ENCODE measurements at places on chromosomes 12 and 14. TPM values are rescaled to one million over a fixed set of nuclear protein-coding genes. Genes with fewer than 3 reads are reported as not detected.

SELPLG gene
- polyA plus RNA-seq = 8.1 TPM

DNA sequence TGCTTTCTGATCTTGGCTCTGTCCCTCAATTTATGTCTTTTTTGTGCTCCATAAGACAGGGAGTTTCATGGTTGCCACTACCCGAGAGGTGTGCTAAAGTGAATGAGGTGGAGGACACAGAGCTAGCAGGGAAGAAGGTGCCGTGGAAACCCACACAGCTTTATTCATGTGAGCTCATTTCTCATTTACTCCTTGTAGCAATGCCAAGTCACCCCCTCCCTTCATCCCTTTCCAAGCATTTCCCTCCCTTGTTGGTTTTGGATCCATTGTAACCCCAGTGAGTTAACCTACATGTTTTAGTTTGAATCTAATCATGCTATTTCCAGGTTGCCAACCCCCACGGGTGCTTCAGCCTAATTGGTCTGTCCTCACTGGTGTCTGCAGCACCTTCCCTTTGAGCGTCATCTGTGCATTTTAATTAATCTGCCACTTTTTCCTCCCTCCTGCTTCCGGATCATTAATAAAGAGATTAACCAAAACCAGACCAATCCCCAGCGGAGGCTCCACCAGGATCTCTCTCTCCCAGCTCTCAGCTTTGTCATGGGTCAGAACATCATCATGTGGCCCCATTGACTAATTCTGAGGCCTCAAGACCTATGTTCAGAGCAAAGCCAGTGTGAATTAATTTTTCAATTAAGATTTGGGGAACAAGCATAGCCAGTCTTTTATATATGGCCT is 56.2 kb downstream of the NTF3 start:
- DNase-seq = no peak

C14orf93 gene
- polyA plus RNA-seq = 14.7 TPM

GRCh38 chr12:117968151-117968789 is 520 bp downstream of the KSR2 start:
- DNase-seq = no peak
